ENCODE measurements at places on chromosomes 6 and 20. TPM values are rescaled to one million over a fixed set of nuclear protein-coding genes. Genes with fewer than 3 reads are reported as not detected.

KIAA1755 gene
- total RNA-seq: not detected

DNA sequence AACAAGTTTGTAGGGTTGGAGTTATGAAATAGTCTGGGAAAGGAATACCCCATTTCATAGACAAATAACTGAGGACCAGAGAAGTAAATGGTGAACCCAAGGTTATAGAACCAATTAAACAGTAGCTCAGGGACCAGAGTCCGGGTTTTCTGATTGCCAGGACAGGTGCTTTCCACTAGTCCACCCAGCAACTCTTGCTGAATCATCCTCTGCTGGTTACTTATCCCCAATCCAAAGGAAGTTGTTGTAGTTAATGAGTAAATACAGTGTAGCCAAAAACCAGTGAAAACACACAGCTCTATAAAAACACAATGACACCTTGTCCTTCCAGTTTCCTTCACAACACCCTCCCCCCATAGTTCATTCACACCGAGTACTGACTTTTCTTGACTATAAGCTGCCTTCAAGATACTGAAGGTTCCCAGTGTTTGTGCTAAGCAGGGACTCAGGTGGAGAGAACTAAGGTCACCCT is 766 bp upstream of the TINAG start:
- no peak for DNase-seq

CRISP3 gene
- not detected for total RNA-seq

GRCh38 chr6:136163260-136163659 is 86.9 kb downstream of the MTFR2 start:
- no peak for DNase-seq

- no peak for DNase-seq
Observed at GRCh38 chr6:154478701-154479060, 31.8 kb downstream of the CNKSR3 start.

- no peak for DNase-seq
Observed at GRCh38 chr6:87251225-87251624, 71.2 kb upstream of the SMIM8 start.

IL20RA gene
- not detected for total RNA-seq

- no peak for DNase-seq
Observed at GRCh38 chr6:105226598-105227294, 46.9 kb upstream of the POPDC3 start.

DNA sequence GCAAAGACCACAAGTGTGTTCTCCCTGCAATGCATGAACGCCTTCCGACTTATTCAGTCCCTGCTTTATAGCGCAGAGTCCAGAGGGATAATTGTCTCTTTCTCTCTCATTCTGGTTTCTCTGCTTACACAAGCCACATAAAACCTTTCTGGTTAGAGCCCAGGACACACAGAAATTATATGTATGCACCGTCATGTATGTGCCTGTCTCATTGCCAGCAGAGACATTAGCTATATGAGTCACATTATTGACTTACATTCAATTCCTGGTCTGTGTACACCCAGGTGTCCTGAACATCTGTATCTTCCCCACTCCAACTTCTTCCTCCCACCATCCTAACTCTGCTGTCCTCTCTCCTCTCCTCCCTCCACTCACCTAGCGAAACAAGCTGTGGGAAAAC is 44.0 kb downstream of the LRFN2 start:
- DNase-seq: no peak

DNA sequence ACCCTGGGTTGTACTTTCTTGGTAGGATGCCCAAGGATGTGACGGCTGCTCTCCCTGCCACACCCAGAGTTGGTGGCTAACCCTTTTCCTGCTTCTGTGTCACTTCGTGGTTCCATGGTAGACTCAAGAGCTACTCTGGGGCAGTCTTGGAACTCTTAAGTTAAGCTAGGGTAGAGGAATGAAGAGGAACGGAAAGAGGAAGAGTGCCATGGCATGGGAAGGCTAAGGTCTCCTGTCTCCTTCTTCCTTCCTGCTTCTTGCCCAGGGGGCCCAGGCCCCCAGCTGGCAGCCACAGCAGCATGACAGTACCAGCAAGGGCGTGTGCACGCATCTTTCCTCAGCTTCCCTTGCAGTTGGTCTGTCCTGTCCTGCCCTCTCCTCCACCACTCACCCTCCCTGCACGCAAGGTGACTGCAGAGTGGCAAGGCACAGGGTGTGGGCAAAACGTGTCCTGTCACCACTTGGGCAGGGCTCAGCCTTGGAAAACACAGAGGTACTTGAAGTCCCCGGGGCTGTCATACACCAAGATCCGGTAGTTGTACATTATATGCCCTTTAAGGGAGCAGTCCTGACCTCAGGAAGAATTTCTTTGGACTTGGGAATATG is 39.8 kb upstream of the TGM3 start:
- DNase-seq: no peak

- no peak for DNase-seq
Observed at GRCh38 chr6:69624944-69625343, 171.9 kb downstream of the LMBRD1 start.

DNA sequence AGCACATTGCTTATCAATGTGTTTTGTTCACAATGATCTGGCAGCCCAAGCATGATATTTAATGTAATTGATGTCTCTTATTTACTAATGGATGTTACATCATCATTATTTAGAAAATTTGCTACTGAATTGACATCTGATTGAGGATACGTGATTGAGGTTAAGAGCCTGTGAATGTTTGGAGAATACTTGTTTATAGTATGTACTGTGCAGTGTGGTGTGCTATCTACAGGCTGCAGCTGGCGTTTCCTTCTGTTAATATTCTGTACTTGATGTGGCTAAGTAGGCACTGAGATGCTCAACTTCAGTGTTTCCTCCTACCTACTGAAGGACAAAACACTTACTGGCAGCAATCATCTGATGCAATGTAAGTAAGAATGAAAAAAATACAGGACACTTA is 709.6 kb upstream of the FLRT3 start:
- no peak for DNase-seq

MYCT1 gene
- not detected for total RNA-seq

- no peak for DNase-seq
Observed at GRCh38 chr6:109445382-109445781, 4.9 kb downstream of the SMPD2 start.

GSTA2 gene
- total RNA-seq: not detected

DNA sequence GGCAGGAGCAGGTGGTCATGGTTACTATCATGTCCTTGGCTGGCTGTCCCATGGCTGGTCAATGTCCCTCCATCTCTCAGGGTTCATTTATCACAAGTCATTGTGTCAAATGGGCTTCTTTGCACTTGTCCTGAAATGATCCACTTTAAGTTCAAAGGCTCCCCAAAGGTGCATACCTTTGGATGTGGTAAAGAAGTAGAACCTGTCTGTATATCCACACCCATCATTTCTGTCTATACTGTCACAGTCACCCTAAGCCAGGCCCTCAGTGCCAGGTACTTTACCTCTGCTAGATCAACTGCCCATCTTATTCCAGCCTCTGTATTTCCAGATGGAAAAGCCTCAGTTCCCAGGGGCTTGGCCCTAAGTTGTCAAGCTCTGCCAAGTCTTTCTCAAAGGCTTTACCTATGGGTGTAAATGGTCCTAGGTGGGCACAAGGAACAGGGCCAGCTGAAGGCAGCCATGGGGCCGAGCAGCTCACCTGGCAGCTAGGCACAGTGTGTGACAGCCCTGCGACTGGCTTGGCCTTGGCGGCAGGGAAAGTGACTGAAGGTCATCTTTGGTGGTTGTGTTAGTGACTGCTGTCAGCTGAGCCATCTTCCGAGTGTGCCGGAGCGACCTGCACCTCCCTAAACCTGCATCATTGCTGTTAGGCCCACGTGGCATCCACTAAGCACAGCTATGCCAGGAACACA is 198.4 kb downstream of the SYNDIG1 start:
- no peak for DNase-seq

GRCh38 chr20:47708140-47708807 is 77.0 kb downstream of the SULF2 start:
- no peak for DNase-seq

KIAA0408 gene
- 0.75 TPM for total RNA-seq

DNA sequence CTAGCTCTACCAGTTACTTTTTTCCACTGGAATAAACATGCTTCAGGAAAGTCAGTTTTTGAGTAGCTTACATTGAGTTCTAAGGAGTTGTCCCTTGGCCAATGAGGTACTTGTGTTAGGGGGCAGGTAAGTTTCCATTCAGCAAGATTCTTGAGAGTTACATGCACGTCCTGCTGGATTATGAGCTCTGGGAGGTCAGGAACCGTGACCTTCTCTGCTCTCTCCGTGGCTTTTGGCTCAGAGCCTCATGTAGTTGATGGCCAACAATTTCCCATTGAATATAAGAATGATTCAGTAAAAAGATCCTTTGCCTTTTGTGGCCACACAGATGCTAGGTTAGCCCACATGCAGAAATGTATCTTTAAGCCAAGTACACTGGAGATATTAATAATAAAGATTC is 181.8 kb upstream of the RALGAPA2 start:
- DNase-seq: no peak

DNA sequence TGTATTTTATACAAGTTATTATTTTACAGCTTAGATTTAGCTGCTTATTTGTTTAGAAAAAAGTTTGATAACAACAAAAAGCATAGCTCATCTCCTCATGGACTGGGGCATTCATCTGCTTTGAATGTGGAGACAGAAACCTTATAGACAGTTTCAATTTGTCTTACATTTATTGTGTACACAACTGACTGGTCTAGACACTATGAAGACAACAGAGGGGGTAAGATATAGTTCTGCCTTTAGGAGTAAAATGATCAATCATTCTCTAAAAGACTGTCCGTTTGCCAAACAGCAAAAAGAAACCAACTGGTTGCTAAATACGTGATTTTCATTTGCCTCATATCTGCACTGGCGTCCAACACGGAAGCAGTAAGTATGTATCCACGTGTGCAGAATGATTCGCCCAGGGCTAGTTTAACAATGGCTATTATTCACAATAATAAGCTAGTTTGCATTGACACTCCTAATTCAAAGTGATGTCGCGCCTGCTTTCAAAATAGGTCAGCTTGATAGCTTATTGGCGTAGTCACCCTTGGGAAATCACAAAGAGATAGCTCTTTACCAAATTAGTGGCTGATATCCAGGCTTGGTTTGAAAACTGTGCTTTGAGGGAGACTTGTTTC is 153.6 kb downstream of the BMP2 start:
- DNase-seq: no peak

SMOC2 gene
- total RNA-seq: not detected

C20orf202 gene
- 0.68 TPM for total RNA-seq

PXDC1 gene
- 0.16 TPM for total RNA-seq

SLC22A7 gene
- total RNA-seq: not detected

NKAIN4 gene
- not detected for total RNA-seq

CARMIL1 gene
- 12.8 TPM for total RNA-seq

NOX3 gene
- total RNA-seq: not detected

EDN1 gene
- 0.74 TPM for total RNA-seq

GRCh38 chr6:107237992-107238660 is 122.8 kb upstream of the BEND3 start:
- DNase-seq: no peak

GRCh38 chr6:131062241-131063027 is 611 bp downstream of the EPB41L2 start:
- peak; percentile 5 for DNase-seq

DNA sequence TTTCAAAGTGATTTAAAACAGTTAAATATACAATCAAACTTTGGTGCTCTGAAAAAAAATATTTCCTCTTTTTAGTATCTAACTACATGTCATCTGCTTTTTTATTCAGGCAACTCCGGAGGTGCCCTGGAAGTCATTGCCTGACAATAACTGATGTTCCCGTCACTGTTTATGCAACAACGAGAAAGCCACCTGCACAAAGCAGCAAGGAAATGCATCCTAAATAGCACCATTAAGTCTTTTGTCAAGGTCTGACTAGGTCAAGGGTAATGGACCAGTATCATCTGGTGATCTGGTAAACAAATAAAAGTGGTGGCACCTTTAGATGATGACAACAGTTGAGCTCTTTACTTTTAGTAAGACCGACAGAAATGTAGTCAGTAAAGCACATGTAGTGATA is 13.2 kb downstream of the FAM229B start:
- DNase-seq: no peak

TSPO2 gene
- total RNA-seq: not detected

DNA sequence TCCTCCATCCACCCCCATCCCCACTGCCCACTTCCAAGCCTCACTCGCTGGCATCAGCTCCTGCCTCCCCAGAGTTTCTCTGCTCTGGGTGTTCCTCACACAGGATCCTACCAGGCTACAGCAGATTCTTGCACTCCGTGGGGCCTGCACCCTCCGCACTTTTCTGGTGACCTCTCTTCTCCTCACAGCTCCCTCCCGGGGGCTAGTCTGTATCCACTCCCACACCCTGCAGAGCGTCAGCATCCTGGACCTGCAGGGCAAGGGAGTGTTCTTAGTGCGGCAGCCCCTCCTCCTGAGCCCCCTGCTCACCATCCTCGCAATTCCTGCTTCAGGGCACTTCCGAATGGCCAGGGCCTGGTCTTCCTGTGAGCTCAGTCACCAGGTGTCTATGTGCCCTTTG is 224.2 kb downstream of the DLL1 start:
- DNase-seq: no peak

ATAT1 gene
- total RNA-seq: 12.6 TPM

GRCh38 chr6:16440636-16441212 is 202.3 kb downstream of the GMPR start:
- no peak for DNase-seq

GRCh38 chr6:43391440-43392031 is 22.1 kb upstream of the ZNF318 start:
- peak; percentile 56 for DNase-seq

DNA sequence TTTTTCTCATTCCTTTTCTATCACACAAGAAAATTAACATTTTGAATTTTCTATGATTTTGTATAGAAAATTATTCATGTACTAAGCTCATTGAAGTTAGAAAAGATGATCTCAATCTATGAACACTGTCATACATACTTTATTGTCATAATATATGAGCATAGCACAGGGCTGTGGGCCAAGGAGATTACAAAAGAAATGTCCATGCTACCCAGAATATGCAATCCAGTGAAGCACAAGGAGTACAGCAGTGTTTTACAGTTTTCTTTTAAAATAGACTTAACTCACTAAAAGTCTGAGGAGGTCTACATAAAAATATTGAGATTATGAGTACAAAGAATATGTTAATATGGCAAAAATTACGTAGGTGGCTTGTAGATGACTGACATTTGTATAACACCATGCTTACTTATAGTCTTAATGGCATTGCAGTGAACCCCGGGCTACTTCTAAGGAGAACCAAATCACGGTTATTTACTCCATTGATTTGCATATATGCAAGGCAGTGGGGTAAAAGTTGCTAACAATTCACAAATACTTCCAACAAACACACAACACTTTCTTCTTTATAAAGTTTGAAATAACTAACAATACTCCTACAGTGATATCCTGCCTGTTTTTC is 257.1 kb downstream of the BCKDHB start:
- no peak for DNase-seq

GRCh38 chr6:118558464-118559217 is 10.5 kb downstream of the PLN start:
- peak; percentile 74 for DNase-seq
